A549 treated with AZD2906 at 1 μM for 4 hours (cell line): ENCODE measurements at places on chromosomes 4 and X. TPM values are rescaled to one million over a fixed set of nuclear protein-coding genes. Genes with fewer than 3 reads are reported as not detected.

Gene PPP1R2C
- not detected in 5 replicates for total RNA-seq

Gene MORC4
- total RNA-seq, result 26.1 to 40.3 TPM (median 28.0 TPM) in 5 replicates

Gene MAGEA1
- 0.09 to 0.21 TPM (median 0.12 TPM) in 5 replicates for total RNA-seq

Gene IRS4
- 0.02 TPM in 1 of 5 replicates, not detected in the others for total RNA-seq

Gene EREG
- 8.7 to 12.4 TPM (median 10.5 TPM) in 5 replicates for total RNA-seq

Gene MGARP
- 0.46 to 0.79 TPM (median 0.68 TPM) in 5 replicates for total RNA-seq

Gene TMEM164
- 82.6 to 94.7 TPM (median 89.9 TPM) in 5 replicates for total RNA-seq

Gene SLAIN2
- 14.0 to 19.4 TPM (median 16.7 TPM) in 5 replicates for total RNA-seq

Gene BMPR1B
- 4.3 to 8.1 TPM (median 5.9 TPM) in 5 replicates for total RNA-seq

Gene FAM114A1
- 21.6 to 49.1 TPM (median 30.0 TPM) in 5 replicates for total RNA-seq

Gene PCDH7
- 0.10 to 0.17 TPM (median 0.11 TPM) in 5 replicates for total RNA-seq

Gene MAEA
- 58.8 to 63.0 TPM (median 62.1 TPM) in 5 replicates for total RNA-seq

Gene POU4F2
- not detected in 5 replicates for total RNA-seq

Gene EIF2S3
- total RNA-seq, result 115 to 210 TPM (median 124 TPM) in 5 replicates

Gene RHOXF2B
- not detected in 5 replicates for total RNA-seq

Gene ADGRG4
- total RNA-seq, result not detected in 5 replicates

Gene BTC
- 0.89 to 1.8 TPM (median 1.3 TPM) in 5 replicates for total RNA-seq

Gene UGT2B15
- total RNA-seq, result 0.03 to 0.07 TPM (median 0.03 TPM) in 3 of 5 replicates, not detected in the others

Gene XG
- total RNA-seq, result 0.02 to 0.09 TPM (median 0.06 TPM) in 4 of 5 replicates, not detected in the other

Gene MAGEB1
- total RNA-seq, result not detected in 5 replicates

Gene COX7B2
- not detected in 5 replicates for total RNA-seq

Gene CXCL10
- 0.06 to 0.21 TPM (median 0.07 TPM) in 4 of 5 replicates, not detected in the other for total RNA-seq

Gene LNX1
- 0.05 to 0.09 TPM (median 0.05 TPM) in 4 of 5 replicates, not detected in the other for total RNA-seq

Gene PCDH19
- 0.02 to 0.05 TPM (median 0.03 TPM) in 5 replicates for total RNA-seq

Gene LARP1B
- total RNA-seq, result 10.7 to 16.8 TPM (median 11.5 TPM) in 5 replicates

Gene ANAPC4
- 11.0 to 13.1 TPM (median 11.9 TPM) in 5 replicates for total RNA-seq
